ENCODE measurements at places on chromosomes 2 and 18.

GRCh38 chr2:127342101-127342500, 45.7 kb downstream of the MAP3K2 start:
- no peak for DNase-seq

DNA sequence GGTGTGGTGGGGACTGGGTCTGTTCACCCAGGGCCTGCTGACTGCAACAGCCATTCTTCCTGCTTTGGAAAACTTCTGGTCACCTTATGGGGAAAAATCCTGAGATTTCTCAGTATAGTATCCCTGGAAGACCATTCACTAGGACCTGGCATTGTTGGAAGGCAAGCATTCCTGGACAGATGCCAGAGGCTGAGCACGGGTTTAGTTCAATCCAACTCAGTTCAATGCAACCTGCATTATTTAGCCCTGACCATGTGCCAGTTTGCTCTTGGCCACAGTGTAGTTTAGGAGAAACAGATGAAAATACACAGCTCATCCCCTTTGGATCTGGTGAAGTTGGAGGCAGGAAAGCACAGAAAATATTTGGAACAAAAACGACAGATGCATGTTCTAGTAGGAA, 95.9 kb downstream of the LPIN1 start:
- no peak for DNase-seq

- DNase-seq = no peak
These were observed 32.3 kb upstream of the ZBTB7C start for GRCh38 chr18:48441405-48441881.

GRCh38 chr2:50333529-50334228, 698.3 kb downstream of the NRXN1 start:
- DNase-seq = no peak

DNA sequence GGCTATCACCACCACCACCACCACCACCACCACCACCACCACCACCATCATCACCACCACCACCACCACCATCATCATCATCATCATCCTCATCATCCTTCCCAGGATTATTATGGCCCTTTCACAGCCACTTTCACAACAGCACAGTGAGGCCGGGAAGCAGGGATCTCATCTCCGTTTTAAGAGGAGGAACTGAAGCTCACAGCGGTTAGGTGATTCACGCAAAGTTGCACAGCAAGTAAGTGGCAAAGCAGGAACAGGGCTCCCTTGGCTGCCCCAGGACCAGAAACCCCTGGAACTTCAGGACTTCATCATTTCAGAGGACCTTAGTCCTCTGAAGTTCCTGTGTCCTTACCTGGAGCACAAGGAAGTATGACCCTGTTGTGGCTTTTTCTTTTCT, 26.8 kb downstream of the MRPL35 start:
- DNase-seq = no peak

GRCh38 chr2:217919781-217920351, 82.9 kb downstream of the TNS1 start:
- DNase-seq = no peak

- DNase-seq = no peak
These were observed 626 bp downstream of the CAPN10 start for GRCh38 chr2:240586919-240587800.

DNA sequence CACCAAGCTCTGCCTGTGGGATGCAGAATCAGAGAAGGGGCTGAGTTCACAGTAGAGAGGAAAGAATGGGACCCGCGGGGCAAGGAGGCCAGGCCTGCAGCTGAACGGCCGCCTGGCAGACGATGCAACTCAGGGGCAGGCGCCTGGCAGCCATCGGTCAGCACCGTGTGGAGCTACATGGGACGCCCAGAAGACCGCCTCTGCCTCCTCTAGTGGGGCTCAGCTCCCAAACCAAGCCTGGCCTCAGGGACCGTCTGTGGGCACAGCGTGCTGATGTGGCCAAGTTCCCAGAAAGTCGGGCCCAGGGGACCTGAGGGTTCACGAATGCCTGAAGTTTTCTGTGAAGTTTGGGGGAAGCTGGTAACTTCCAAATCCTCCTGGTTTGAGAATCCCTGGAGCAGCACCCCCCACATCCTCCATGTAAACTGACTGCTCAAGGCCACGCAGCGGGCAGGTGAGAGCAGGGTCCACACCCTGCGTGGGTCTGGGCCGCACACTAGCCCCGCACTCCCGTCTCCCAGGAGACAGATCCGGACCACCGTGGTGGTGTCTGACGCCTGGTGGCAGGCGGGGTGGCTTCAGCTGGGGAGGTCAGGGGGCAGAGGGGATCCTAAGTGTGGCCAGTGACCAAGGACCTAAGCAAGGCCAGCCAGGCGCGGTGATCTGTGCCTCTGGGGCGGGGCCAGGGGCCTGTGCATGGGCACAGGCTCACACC, 14.6 kb downstream of the SNORC start:
- DNase-seq = no peak
